ENCODE measurements at places on chromosomes 6 and 20.

DNA sequence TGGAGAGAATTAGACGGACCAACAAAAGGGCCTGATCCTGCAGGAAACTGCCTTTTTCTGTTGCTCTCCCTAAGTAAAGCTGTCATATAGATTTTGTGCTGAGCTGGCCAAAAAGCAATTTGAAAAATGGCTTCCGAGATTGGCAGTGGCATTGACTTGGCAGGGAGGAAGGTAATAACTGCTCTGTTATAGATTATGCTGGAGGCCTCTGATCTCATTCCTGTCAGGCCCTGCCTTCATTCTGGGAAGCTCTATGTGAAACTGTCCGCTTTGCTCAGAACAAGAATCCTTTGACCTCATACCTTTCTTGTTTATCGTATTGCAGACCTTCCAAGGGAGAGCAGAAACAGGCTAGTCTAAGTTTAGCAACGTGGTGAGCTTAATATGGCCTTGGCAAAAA lies 234.4 kb downstream of the PHACTR1 start:
- H3K27ac ChIP-seq, result no peak overlapping the region
- H3K36me3 ChIP-seq, result no peaks in the 10 kb centered on the region
- no peak overlapping the region for H3K4me3 ChIP-seq
- H3K4me1 ChIP-seq, result peaks cover 7% of the 10 kb centered on the region

DNA sequence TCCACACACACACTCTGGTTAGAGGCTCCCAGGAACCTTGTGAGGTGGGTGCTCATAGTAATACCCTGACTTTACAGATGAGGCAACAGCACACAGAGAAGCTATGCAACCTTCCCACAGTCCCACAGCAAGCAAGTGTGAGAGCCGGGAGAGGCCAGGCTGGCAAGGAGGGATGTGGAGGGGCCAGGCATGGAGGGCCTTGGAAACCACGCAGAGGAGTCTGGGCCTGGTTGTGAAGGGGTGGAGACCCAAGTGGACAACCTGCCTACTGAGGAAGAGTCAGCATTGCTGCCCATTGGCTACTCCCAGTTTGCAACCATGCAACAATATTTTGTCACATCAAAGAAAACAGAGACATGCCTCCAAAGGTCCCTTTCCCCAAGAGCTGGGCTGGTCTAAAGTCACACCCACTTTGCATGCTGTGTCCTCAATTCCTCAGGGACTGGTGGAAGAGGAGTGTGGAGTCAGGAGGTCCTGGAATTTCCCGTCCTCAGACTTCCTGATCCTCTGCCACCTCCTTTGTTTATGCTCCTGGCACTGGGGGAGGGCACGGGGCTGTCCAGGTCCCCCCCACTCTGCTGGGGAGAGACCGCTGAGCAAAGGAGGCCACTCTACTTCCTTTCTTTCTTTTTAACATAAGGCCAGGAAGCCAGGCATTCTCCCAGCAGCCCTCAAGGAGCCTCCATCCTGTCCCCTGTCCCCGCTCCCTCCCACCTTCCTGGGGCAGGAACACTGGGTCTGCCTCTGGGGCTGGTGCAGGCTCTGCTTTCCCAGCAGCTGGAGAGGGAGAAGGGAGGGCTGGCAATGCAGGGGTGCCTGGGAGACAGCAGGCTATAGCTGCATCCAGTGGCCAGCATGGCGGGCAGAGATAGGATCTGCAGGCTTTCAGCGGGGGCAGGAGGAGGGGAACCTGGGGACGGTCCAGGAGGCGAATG lies 68.3 kb downstream of the NOL4L start:
- DNase-seq, result no peak
- H3K36me3 ChIP-seq, result no peaks in the 10 kb centered on the region
- no peak overlapping the region for H3K4me3 ChIP-seq
- H3K4me1 ChIP-seq, result no peaks in the 10 kb centered on the region

DNA sequence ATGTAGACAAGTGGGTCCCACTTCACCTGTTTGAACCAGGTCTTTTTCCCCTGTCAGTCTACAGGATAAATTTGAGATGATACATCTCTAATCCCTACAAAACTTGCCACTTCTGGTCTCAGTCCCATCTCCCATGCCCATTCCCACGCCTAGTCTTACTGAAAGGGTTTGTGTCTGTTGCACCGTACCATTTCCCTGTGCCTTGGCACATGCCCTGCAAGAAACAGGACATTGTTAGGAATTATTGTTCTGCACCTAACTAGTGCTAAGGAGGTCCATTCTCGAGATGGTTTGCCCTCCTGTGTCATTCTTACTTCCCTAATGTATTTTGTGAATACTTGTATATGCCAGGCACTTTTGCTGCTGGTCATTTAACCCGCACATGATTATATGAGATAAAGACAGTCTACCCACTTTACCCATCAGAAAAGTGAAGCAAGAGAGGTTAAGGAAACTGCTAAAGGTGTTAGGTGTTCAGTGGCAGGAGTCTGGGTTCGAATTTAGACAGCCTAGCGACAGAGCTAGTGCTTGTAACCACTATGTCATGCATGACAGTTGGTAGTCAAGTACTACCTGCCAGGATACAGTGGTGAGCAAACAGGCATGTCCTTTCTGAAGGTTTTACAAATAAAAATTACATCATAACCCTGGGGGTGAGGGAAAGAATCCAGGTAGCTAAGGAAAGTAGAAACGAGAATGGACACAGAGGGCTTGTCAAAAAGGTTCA lies 12.7 kb downstream of the FAM217A start:
- DNase-seq, result no peak
- peaks cover 3% of the 10 kb centered on the region for H3K36me3 ChIP-seq
- no peak overlapping the region for H3K4me3 ChIP-seq
- H3K27me3 ChIP-seq, result no peaks in the 10 kb centered on the region
- H3K4me1 ChIP-seq, result no peaks in the 10 kb centered on the region

- DNase-seq, result no peak
- no peaks in the 10 kb centered on the region for H3K4me1 ChIP-seq
- no peak overlapping the region for H3K4me3 ChIP-seq
- H3K36me3 ChIP-seq, result no peaks in the 10 kb centered on the region
- H3K27me3 ChIP-seq, result no peaks in the 10 kb centered on the region
These were observed 41.2 kb downstream of the PTPRK start for GRCh38 chr6:128479048-128479666.

DNA sequence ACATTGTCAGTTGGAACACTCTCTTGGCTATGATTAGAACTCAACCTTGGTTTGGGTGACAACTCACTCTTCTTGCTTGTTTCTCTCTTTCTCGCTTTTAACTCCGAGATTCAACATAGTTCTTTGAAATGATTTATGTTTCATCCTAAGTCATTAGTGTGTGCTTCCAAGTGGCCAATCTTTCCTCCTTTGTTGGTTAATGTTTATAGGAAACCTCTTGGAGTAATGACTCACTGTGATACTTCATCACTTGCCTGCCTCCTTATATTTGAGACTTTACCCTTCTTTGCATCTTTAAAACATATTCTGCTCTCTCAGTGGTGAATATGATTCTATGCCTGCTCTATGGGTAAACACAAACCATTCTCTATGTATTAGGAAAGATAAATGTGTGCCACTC lies 279.7 kb upstream of the FLRT3 start:
- H3K36me3 ChIP-seq, result no peaks in the 10 kb centered on the region
- H3K4me3 ChIP-seq, result no peak overlapping the region
- H3K27me3 ChIP-seq, result no peaks in the 10 kb centered on the region
- H3K27ac ChIP-seq, result no peak overlapping the region
- DNase-seq, result no peak
- no peaks in the 10 kb centered on the region for H3K4me1 ChIP-seq

DNA sequence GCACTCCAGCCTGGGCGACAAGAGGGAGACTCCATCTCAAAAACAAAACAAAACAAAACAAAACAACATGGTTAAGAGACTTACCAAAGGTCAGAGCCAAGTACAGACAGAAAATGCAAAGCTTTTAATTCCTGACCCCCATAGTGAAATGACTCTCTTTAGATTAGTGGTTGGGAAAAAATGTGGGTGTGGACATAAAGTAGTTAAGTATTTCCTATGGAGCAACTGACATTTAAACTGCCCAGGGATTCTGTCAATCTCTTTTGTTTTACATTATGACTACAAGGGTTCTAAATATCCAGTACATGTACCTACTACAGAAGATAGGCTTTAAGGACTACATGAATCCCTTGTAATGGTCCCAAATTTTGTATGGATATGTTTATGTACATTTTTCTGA lies 75.1 kb downstream of the IRAK1BP1 start:
- no peaks in the 10 kb centered on the region for H3K4me1 ChIP-seq
- H3K4me3 ChIP-seq, result no peak overlapping the region
- no peak for DNase-seq
- H3K36me3 ChIP-seq, result peaks cover 24% of the 10 kb centered on the region
- H3K27me3 ChIP-seq, result no peaks in the 10 kb centered on the region
- no peak overlapping the region for H3K27ac ChIP-seq

DNA sequence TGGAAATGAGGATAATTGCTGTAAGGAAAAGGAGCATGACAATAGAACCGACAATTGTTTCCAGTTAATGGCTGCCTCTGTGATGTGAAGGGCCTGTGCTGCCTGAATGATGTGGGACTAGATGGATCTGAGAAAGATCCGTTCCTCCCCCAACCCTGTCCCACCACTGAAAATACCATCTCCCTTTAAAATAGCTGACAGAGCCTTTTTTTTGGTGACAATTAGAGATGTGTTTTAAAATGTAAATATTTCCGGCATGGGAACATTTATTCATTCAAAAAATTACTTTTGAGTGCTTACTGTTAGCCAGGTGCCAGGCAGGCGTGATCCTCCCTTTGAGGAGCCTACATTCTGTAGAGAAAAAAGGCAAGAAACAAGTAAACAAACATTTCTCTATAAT lies 72.4 kb upstream of the SUPT3H start:
- H3K4me1 ChIP-seq, result peaks cover 3% of the 10 kb centered on the region
- no peak for DNase-seq
- H3K4me3 ChIP-seq, result no peak overlapping the region
- H3K36me3 ChIP-seq, result no peaks in the 10 kb centered on the region

- no peaks in the 10 kb centered on the region for H3K4me1 ChIP-seq
- no peak overlapping the region for H3K4me3 ChIP-seq
- no peaks in the 10 kb centered on the region for H3K36me3 ChIP-seq
- no peak overlapping the region for H3K27ac ChIP-seq
- no peaks in the 10 kb centered on the region for H3K27me3 ChIP-seq
These were observed 130.1 kb downstream of the LRRC1 start for GRCh38 chr6:53924821-53925422.

DNA sequence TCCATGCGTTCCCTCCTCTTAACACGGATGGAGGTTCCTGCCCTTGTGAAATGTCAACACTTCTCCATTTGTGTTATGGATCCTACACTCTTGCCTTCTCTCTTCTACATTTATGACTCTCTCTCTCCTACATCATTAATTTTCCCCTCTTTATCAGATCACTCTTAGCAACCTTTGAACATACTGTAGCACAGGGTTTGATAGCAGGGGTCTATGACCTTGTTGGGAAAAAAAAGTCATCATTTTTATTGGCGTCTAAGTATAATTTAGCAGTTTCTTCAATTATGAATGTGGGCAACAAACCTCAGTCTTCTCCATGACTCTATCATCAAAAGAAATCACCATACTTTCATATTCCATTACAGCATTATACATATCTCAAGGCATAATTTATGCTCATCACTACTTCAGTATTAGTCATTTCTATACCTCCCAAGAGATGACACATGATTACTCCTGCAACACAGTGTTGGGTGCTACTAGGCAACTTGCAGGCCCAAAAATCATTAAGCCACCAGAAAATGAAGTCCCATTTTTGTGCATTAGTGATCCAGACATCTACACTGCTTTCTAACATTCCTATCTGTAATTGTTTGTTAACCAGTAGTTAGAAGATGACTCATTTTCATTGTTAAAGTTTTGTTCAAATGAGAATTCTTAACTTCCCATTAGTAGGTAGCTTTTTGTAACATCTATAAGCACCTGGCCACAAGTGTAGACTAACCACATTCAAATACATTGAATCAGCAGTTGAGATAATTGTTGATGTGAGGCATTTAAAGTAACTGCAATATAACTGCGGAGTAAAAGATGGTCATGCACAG lies 9.5 kb downstream of the CYP39A1 start:
- no peak overlapping the region for H3K4me3 ChIP-seq
- H3K27ac ChIP-seq, result no peak overlapping the region
- H3K27me3 ChIP-seq, result no peaks in the 10 kb centered on the region
- no peaks in the 10 kb centered on the region for H3K36me3 ChIP-seq

DNA sequence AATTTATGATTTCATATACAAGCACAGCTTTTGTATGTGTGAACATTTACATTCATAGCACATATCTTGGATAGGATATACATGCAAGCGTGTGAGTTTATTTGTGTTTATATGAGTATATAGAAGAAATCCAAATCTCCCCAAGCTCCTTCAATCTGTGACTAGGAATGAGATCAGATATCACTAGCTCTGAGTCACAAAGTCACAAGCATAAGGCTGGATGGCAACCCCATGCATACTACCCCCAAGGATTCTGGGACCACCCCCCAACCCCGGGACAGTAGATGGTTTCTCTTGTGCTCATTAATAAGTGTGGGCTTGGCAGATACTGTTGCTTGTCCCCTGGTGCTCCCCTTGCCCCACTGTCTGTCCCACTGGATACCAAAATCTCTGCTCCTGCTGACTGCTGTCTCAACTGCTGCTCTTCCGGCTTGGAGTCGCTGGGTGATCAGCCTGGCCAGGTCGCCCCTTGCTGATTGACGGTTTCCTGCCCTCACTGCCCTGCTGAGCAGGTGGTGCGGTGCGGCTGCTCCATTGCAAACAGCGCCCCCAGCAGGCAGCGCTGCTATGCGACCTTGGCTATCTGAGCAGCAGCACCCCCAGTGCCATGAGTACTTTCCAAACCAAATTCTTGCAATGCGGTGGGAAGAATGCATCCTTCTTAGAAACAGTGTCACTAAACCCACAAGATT lies 279.4 kb downstream of the CD83 start:
- H3K4me1 ChIP-seq, result no peaks in the 10 kb centered on the region
- no peak overlapping the region for H3K4me3 ChIP-seq
- peak; percentile 91 for DNase-seq
- no peak overlapping the region for H3K27ac ChIP-seq

- H3K4me1 ChIP-seq, result no peaks in the 10 kb centered on the region
- H3K36me3 ChIP-seq, result no peaks in the 10 kb centered on the region
- no peaks in the 10 kb centered on the region for H3K27me3 ChIP-seq
These were observed 9.1 kb downstream of the SLC18B1 start for GRCh38 chr6:132789396-132789776.

DNA sequence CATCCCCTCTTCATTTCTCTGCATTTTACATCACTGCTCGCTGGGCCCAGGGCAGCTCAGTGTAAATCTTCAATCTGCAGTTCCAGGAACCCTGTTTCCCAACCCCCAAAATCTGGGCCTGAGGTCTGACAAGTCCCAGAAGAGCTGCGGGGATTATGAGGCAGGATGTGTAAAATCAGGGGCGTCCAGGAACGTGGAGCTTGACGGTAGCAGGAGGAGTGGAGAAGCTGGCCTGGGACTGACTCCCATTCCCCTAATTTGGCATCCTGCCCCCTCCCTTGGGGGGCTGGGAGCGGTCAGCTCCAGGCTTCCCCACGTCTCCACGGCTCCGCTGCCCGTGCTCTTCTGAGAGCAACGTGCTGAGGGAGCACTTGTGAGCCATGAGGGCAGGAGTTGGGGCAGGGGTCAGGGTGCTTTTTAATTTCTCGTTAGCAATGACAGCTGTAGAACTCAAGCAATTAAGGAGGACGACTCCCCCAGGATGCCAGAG lies 23.4 kb upstream of the VEGFA start:
- H3K27ac ChIP-seq, result no peak overlapping the region
- no peak for DNase-seq
- H3K4me3 ChIP-seq, result no peak overlapping the region
- peaks cover 2% of the 10 kb centered on the region for H3K4me1 ChIP-seq
- H3K27me3 ChIP-seq, result no peaks in the 10 kb centered on the region

- no peak overlapping the region for H3K4me3 ChIP-seq
- DNase-seq, result no peak
- peaks cover 2% of the 10 kb centered on the region for H3K4me1 ChIP-seq
- H3K27ac ChIP-seq, result no peak overlapping the region
These were observed 28.2 kb upstream of the PLAGL1 start for GRCh38 chr6:144036064-144036834.

- H3K4me1 ChIP-seq, result peaks cover 4% of the 10 kb centered on the region
- no peak overlapping the region for H3K4me3 ChIP-seq
- no peak for DNase-seq
These were observed 24.3 kb downstream of the MRAP2 start for GRCh38 chr6:84057908-84058307.
